ENCODE measurements at places on chromosomes 16 and 17. TPM values are rescaled to one million over a fixed set of nuclear protein-coding genes. Genes with fewer than 3 reads are reported as not detected.

Gene C17orf50
- total RNA-seq = not detected

- peaks cover 51% of the 10 kb centered on the region for H3K36me3 ChIP-seq
- no peak overlapping the region for H3K27ac ChIP-seq
- no peak for DNase-seq
- H3K4me3 ChIP-seq = no peak overlapping the region
- no peaks in the 10 kb centered on the region for H3K27me3 ChIP-seq
- H3K4me1 ChIP-seq = no peaks in the 10 kb centered on the region
Observed at GRCh38 chr16:70158261-70158939, 15.2 kb upstream of the CLEC18C start.

DNA sequence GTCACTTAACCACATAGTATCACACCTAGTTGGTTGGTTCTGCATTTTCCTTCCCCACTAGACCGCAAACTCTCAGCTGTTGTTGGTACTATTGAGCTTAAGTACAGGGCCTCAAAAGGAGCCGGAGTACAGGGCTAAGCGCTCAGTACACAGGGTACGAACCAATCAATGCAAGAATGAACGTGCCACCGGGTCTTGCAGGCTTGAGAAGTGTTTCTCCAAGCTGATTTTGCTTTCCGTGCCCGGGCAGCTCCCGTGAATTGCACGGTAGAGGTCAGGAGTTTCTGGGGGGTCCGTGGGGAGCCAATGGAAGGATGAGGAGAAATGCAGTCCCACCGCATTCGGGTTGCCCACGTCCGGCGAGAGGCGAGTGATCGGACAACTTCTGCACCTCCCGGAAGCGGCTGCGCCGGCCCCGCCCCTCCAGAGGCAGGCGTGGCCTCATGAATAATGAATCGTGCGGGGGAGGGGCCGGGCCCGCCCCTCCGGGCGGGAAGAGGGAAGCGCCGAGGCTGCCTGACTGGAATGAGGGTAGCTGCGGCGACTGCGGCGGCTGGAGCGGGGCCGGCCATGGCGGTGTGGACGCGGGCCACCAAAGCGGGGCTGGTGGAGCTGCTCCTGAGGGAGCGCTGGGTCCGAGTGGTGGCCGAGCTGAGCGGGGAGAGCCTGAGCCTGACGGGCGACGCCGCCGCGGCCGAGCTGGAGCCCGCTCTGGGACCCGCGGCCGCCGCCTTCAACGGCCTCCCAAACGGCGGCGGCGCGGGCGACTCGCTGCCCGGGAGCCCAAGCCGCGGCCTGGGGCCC is at the start of gene SNTB2:
Gene SNTB2 (plus strand): TSS at position 523 of the 804 bp plus-strand sequence. CDS start 3 bp downstream, at position 526.
- peak within 1 kb of the TSS; percentile 72 for H3K27ac ChIP-seq
- H3K36me3 ChIP-seq = no peaks in the 10 kb centered on the region
- peak within 1 kb of the TSS; percentile 78 for H3K4me3 ChIP-seq
- H3K4me1 ChIP-seq = peaks cover 42% of the 10 kb centered on the region
- peak; percentile 78 for DNase-seq
- H3K27me3 ChIP-seq = no peaks in the 10 kb centered on the region

Gene SBK1
- 4.1 TPM for total RNA-seq

Gene ADAD2
- total RNA-seq = not detected

- H3K36me3 ChIP-seq = no peaks in the 10 kb centered on the region
- H3K27ac ChIP-seq = no peak overlapping the region
- no peak for DNase-seq
- no peak overlapping the region for H3K4me3 ChIP-seq
- H3K4me1 ChIP-seq = no peaks in the 10 kb centered on the region
Observed at GRCh38 chr17:17001076-17001777, 29.3 kb upstream of the TNFRSF13B start.

Gene SEZ6
- not detected for total RNA-seq

DNA sequence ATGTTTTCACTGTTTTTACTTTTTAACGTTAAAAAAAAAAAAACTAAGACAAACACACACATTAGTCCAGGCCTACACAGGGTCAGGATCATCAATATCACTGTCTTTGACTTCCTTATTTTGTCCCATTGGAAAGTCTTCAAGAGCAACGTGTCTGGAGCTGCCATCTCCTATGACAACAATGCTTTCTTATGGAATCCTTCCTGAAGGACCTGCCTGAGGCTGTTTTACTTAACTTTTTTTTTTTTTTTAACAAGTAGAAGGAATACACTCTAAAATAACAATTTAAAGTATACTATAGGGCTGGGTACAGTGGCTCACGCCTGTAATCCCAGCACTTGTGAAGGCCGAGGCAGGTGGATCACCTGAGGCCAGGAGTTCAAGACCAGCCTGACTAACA is 71.8 kb upstream of the BCAR1 start:
- no peak for DNase-seq
- H3K36me3 ChIP-seq = no peaks in the 10 kb centered on the region
- H3K27me3 ChIP-seq = no peaks in the 10 kb centered on the region
- no peak overlapping the region for H3K27ac ChIP-seq
- H3K4me3 ChIP-seq = no peak overlapping the region

- H3K27me3 ChIP-seq = no peaks in the 10 kb centered on the region
- no peaks in the 10 kb centered on the region for H3K4me1 ChIP-seq
- no peak overlapping the region for H3K27ac ChIP-seq
- no peak overlapping the region for H3K4me3 ChIP-seq
- no peak for DNase-seq
Observed at GRCh38 chr17:73482251-73482716, 162.0 kb downstream of the SDK2 start.

All from CD8-positive, alpha-beta memory T cell (primary cell).